Nephron progenitor cell (in vitro differentiated cells): ENCODE measurements at places on chromosomes 13 and 19.

GRCh38 chr19:19120308-19121231, 17.7 kb downstream of the TMEM161A start:
- peak; percentile 100 for DNase-seq

- DNase-seq: no peak
These were observed 13.1 kb upstream of the GTF3A start for GRCh38 chr13:27411341-27411740.

GRCh38 chr19:22610121-22610520, 24.0 kb upstream of the ZNF492 start:
- no peak for DNase-seq

DNA sequence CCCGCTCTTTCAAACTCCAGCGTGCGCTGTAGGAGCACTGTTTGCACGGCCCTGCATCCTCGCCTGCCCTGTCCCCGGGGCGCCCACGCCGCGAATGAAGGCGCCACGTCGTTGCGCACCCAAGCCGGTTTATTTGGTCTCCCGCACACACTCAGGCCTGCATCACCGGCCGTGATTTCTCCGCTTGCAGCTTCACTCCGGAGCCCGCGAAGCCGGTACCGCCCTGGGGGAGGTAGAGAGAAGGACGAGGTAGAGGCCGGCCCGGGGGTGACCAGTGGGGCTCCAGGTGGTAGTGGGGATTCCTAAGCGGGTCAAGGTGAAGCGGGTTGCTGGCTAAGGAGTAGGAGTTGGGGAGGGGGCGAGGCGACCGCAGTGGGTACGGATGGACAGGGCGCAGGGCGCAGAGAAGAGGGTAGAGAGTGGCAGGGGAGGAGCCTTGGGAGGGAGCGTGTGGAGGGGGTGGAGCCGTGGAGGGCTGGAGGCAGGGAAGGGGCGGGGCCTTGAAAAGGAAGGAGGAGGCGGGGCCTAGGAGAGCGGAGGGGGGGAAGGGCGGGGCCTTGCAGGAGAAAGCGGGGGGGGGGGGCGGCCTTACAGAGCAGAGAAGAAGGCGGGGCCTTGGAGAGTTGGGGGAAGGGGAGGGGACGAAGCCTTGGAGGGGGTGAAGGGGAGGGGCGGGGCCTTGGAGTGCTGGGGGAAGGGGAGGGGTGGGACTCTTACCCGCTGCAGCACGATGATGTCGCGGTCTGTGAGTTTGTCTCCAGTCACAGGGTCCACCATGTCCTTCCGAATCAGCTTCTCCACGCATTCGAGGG, 24.6 kb downstream of the NOSIP start:
- DNase-seq: peak; percentile 87

DNA sequence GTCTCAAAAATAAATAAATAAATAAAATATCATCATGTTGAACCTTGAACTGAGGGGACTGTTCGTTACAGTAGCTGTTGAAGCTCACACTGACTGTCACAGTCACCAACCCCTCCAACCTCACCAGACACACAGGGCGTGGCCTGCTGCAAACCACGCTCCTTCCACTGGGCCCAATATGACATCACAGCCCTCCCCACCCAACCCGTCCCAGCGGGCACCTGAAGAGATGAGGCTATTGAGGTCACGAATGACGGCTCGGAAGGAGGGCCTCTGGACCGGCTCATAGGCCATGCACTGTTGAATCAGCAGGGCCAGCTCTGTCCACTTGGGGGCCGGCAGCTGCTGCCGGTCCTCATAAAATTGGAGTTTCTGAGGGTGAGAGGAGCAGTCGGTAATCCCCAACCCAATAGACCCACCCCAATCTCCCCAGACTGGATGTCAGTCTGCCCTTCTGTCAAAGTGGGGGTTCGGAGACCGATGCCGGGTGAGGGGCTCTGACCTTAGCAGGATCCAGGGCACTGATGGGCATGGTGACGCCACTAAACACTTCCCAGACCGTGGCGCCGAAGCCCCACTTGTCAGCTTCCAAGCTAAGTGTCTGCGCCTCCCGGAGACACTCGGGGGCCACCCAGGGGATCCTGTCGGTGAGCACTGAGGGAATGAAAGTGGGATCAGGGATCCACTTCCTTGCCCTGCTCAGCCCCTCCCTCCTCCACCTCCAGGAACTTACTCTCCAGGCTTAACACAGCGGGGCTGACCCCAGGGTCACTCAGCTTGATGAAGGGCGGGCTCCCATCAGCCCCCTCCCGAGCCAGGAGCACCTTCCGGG, 13.2 kb downstream of the JAK3 start:
- DNase-seq: no peak
